ENCODE measurements at places on chromosomes 1 and 21.

DNA sequence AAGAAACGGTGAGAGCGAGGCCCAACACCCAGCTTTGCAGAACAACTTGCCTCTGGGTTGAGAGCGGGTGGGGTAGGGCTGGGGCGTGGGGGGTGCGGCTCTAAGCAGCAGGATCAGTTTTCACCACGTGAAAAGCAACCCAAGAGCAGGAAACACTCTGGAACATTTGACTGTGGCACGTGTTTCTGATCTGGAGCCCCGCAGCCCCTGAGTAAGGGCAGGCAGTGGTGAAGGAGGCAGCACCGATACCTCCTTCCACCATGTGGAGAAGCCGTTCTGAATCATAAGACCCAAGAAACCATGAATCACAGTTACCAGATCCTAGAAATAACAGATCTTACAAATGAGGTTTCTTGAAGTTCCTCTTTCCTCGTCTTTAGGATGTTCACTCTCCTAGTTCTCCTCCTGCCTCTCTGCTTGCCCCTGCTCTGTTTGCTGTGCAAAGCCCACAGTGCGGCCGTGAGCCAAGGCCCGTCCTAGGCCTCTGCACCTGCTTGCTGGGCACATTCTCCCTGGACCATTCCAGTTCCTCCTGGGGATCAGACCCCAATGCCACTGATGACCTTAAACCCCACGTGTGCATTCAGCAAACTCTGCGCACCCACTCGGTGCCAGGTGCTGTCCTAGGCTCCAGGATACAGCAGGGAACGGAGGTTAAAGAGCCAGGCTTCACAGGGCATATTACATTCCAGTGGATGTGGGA is 31.9 kb downstream of the SLC1A7 start:
- DNase-seq, result peak; percentile 79

DNA sequence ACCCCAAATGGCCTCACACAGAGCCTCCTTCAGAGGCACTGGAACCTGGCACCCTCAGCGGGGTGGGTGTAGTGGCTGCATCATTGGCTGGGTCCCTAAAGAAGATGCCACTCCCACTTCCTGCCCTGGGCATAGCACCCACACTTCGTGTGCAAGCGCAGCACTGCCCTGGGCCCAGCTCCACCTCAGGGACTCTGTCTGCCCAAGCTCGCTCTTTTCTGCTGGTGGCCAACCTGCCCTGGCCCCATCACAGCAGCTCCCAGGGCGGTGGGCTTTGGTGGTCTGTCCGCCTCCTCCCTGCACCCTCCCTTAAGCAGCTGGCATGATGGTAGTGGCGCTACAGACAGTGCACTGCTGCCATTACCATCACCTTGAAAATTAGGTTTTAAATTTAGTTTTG is 829.3 kb upstream of the BRINP3 start:
- no peak for DNase-seq

DNA sequence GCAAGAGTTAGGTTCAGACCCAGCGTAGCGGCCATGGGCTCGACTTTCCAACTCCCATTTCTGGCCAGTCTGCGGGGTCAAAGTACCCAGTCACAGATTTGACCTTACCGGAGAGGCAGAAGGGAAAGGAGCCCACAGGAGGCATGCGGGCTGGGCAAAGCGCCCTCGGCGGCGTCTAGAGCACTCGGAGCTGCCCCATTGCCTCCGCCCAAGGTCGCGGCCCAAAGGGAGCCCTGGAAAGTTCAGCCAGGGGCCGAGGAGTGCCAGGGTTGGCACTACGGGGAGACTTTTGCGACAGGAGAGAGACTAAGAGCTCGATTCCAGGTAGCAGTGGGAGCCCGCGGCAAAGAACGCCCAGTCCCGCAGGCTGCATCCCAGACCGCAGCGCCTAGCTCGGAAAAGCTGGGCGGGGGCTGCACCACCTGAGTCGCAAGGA is 896 bp downstream of the KANK4 start:
- DNase-seq, result no peak

GRCh38 chr1:41805771-41806471 is 112.8 kb downstream of the HIVEP3 start:
- DNase-seq, result no peak

DNA sequence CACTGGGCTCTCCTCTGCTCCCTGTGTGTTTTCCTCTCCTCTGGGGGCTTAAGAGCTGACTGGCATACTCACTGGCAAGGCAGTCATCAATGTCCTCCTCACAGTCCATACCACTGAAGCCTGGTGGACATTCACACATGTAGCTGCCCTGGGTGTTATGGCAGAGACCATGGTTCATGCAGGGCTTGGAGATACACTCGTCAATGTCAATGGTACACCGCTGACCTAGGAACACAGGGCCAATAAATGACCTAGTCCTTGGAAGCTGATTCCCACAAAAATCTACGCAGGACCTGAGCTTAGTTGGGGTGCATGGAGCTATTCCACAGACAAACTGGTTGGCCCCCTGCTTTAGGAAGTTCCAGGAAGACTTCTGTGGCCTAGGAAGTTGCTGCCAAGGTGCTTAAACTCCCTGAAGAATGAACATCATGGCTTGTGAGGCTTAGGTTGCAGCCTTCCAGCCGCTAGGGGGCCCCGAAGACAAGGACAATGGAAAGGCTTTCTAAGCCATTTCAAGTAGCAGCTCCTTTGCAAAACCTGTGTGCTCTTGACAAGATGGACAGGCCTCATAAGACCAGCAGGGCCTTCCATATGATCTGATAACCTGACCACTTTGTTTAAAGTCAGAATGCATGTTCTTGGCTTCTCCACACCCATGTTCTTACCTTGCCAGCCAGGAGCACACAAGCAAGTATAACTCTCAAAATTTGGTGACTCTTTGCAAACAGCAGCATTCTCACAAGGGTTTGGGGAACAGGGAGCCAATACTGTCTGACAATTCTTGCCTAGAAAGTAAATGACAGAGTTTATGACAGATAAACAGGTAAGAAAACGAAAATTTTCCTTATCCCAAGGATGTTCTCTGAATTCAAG is 52.3 kb upstream of the ADAM30 start:
- DNase-seq, result peak; percentile 83

GRCh38 chr1:78649628-78650027 is at the start of gene IFI44:
TSS of gene IFI44 (plus strand) at chr1:78649831. CDS start at chr1:78650196, 365 bp downstream.
- DNase-seq, result peak; percentile 95

- DNase-seq, result no peak
Measured at GRCh38 chr1:213994888-213995287, 7.1 kb downstream of the PROX1 start.

DNA sequence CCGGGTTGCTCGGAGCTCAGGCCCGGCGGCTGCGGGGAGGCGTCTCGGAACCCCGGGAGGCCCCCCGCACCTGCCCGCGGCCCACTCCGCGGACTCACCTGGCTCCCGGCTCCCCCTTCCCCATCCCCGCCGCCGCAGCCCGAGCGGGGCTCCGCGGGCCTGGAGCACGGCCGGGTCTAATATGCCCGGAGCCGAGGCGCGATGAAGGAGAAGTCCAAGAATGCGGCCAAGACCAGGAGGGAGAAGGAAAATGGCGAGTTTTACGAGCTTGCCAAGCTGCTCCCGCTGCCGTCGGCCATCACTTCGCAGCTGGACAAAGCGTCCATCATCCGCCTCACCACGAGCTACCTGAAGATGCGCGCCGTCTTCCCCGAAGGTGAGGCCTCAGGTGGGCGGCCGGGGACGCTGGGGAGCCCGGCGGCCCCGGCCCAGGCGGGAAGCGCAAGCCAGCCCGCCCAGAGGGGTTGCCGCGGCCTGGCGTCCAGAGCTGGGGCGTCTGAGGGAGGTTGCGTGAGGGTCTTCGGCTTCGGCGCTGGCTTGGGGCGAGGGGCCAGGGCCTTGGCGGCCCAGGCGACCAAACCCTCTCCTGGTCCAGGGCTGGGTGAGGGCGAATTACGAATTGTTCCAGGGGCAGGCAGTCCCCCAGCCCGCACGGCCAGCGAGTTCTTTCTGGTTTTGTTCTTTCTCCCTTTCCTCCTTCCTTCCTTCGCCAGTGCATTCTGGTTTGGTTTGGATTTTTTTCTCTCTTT is 805 bp downstream of the SIM2 start:
- DNase-seq, result no peak

All from ELR (cell line).